ELR (cell line): ENCODE measurements at places on chromosomes 3 and 15.

DNA sequence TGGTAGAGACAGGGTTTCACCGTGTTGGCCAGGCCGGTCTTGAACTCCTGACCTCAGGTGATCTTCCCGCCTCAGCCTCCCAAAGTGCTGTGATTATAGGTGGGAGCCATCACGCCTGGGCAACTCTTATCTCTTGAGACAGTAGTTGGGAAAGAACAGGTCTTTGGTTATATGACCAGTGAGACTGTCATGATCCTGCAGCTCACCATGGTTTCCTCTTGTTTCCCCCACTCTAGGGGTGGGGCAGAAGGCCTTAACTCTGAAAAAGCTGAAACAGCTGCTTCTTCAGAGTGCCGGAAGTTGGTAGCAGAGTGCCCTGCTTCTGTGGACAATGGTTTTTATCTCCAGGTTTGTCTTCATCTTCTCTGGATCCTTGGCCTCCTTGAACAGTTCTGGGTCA, 4.7 kb upstream of the TYRO3 start:
- no peak for DNase-seq

DNA sequence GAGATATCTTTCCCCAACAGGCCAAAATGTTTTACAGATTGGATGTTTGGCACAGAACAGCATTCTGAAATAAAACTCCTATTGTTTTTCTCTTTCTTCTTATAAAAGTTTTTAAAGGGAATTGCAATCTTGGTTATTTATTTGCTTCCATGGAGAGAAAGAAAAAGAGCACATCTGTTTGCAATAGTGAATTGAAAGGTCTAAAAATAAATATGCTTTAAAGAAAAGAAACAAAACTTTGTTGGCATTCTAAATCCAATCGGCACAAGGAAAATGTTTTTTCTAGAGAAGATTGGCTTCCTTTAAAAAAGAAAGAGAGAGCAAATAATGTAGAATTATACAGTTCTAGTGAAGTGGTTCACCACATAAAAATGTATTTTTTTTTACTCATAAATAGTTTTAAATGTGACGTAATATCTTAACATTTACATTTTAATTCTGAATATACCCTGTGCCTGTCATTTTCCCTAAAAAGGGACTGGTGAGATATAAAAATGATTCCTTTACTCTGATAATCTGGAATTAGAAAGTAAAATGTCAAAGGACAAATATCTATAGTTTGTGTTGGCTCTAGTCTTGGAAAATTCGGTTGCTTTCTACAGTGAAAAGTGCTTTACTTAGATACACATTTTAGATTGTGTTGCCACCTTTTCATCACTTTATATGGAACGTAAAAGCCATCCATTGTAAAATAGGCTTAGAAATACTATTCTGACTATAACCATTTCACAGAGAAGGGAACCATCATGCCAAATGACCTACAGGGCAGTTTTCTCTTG, 257.4 kb upstream of the CBLB start:
- DNase-seq = no peak

DNA sequence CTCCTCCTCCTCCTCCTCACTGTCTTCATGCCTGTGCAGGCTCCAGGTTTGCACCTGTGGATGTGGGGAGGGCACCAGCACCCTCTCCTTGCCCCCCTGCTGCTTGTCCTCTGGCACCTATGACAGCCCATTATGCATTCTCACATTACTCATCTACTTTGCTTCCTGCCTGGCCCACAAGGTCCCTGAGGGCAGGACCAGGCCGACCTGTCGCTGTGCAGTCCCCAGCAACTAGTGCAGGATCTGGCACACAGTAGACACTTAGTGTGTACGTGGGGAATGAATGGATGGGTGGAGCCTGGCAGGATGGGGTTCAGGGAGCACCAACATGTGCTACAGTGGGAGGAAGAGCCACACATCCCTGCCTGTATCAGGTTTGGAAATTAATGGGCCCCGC, 58.3 kb upstream of the TMEM115 start:
- DNase-seq = no peak

DNA sequence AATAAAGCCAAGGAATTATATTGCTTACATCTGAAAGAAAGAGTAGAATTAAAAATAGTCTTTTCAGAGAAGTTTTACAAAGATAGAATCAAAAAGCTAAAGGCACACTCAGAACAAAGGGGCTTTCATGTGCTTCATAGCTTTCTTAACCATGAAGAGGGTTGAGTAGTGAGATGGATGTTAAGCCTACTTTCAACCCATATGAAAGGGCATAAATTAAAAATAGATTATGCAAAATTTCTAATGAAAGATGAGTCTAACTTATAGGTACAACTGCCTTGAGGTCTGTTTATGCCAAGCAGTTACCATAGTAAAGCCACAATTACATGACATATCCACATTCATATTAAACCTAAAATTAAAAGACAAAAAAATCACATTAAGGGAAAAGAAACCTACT, 223.3 kb upstream of the ARHGEF26 start:
- DNase-seq = no peak

- peak; percentile 15 for DNase-seq
Measured at GRCh38 chr3:66450390-66451022, 50.3 kb downstream of the LRIG1 start.

DNA sequence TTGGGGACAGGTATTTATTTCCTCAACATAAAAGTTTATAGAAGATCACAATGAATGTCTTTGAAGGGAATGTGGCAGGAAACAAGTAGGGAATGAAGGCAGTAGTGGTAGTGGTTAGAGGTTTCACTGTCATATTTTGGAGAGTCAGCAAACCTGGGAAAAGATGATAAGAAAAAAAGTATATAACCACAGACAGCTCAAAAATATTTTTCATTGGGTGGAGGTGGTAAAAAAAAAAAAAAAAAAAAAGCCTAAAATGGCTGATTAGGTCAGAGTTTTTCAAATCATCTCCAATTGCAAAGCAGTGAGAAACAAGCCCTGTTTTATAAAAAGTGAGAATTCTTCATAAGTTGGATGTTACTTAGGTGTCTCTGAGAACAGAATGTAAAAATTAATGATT, 400.0 kb downstream of the LSAMP start:
- DNase-seq = no peak

- peak; percentile 79 for DNase-seq
Measured at GRCh38 chr3:159616234-159616825, 372.3 kb upstream of the IL12A start.

- peak; percentile 6 for DNase-seq
Measured at GRCh38 chr3:182690172-182690571, 103.1 kb upstream of the ATP11B start.

GRCh38 chr3:40764747-40765146, 240.0 kb downstream of the ZNF621 start:
- DNase-seq = no peak

DNA sequence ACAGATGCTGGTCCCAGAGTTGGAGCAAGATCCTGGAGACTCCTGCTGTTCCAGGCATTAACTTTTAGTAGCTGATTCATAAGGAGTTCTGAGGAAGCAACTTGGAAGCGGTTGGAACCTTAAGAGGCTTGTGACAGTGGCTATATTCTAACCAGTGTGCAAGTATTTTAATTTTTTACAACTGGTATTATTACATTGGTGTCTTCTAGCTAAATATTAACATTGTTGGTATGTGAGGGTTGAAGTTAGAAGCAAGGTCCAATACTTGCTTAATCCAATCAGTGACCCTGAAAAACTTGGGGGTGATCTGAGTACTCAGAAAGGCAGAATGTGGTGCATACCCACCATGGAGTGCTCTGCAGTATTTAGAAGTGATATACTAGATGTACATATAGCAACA, 1.5 kb upstream of the OR4F15 start:
- DNase-seq = no peak

DNA sequence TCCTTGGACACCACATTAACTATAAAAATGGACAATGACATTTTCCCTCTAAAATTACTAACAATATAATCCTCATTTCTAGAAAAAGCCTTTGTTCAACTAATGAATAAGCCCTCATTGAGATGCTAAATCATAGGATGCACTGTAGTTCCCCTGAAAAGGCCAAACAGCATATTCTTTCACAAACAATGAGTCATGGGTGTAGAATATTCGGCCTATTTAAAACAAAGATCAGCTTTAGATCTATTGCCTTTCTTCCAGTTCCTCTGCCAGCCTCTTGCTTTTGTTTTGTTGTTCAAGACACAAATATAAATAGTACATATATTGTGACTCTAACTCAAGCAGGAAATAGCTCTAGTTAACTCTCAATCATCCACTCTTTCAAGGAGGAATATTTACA, 82.5 kb downstream of the ADAM10 start:
- DNase-seq = peak; percentile 33

DNA sequence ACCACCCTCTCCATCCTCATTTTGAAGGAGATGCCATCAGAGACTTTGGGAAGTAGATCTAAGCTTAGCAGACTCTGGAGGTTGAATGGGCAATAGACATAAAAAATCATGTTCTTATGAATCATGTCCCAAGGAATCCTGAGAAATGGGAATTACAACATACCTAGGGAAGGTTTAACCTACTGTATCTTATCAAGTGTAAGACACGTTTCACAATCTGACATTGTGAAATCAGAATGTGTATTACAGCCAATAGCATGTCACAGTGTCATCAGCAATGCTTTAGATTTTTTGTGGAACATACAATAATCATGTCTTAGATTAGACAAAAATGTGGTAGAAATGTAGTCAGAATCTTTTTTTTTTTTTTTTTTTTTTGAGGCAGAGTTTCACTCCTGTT, 332.4 kb upstream of the TLE3 start:
- DNase-seq = peak; percentile 45

GRCh38 chr3:105473521-105474223, 107.0 kb downstream of the ALCAM start:
- DNase-seq = peak; percentile 80

GRCh38 chr3:136070953-136071949, 105.7 kb downstream of the PPP2R3A start:
- peak; percentile 77 for DNase-seq

- DNase-seq = no peak
Measured at GRCh38 chr3:77799278-77799677, 759.4 kb downstream of the ROBO2 start.

DNA sequence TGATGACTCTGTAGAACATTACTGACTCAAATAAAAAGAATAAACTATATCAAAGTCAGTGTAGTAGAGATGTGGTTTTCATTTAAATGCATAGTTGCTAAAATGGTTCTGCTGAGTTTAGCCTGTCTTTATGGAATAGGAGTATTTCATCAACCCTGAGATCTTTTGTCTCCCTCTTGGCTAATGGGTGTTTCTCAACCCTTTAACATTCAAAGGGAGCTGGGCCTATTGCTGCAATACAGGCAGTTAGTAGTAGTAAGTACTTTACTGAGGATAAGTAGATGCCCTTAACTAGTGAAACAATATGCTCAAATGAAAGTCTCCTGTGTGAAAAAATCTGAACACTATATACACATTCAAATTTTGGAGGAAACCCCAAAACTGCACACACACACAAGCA, 184.7 kb upstream of the TTC14 start:
- DNase-seq = no peak

- DNase-seq = no peak
Measured at GRCh38 chr15:81983497-81983896, 62.3 kb downstream of the MEX3B start.

- no peak for DNase-seq
Measured at GRCh38 chr15:100940767-100941379, 21.7 kb downstream of the LRRK1 start.

DNA sequence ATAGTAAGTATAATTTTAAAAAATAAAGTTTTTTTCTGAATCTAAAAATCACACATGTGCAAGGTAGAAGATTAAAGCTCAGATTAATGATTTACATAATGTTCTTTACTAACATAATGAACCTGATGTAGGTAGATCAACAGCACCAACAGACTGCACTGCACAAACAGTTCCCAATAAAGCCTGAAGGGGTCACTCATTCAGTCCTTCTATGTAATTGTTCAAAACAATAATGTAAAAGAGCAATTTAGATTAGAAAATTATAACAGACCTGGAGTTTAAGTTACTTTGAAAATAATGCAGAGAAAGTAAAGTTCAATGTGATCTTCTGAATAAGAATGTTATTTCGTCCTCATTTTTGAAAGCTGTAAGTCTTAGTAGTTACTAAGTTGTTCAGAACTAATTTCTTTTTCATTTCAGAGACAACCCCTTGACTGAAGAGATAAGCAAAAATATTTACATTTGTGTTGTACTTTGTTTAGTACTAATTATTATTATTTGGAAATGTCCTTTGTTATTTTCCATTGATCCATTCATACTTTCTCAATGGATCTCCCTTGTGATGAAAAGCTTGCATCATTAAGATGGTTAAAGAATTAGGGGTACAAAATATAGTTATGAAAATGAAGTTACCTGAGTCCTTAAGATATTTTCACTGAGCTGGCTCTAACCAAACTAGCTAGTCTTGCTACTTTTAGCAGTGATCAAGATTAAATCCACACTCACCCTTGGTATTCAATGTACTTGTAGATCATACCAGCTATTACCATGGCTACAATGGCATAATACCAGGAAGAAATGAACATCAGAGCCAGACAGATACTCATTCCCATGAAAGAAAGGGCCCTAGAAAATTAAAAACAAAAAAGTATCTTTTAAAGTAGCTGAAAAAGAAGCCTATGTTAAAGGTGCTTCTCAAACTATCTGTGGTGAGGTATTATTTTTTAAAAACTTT, 16.8 kb downstream of the EMC4 start:
- peak; percentile 59 for DNase-seq

GRCh38 chr3:36992806-36993325, at the start of gene EPM2AIP1:
Gene EPM2AIP1, minus strand, starts transcription at chr3:36993131. Its CDS starts 54 bp downstream, at chr3:36993077.
- peak; percentile 100 for DNase-seq

GRCh38 chr3:119579366-119580066, at the start of gene ADPRH:
Gene ADPRH, plus strand, starts transcription at chr3:119579492. Its CDS starts 2,678 bp downstream, at chr3:119582170.
- peak; percentile 73 for DNase-seq

GRCh38 chr3:18357747-18358146, 67.4 kb downstream of the SATB1 start:
- no peak for DNase-seq
